ENCODE measurements at places on chromosomes 16 and 17.

- no peak for DNase-seq
These were observed 28.8 kb downstream of the TMEM238L start for GRCh38 chr17:10775058-10775457.

- DNase-seq, result no peak
These were observed 21.1 kb upstream of the KCNG4 start for GRCh38 chr16:84260766-84261554.

DNA sequence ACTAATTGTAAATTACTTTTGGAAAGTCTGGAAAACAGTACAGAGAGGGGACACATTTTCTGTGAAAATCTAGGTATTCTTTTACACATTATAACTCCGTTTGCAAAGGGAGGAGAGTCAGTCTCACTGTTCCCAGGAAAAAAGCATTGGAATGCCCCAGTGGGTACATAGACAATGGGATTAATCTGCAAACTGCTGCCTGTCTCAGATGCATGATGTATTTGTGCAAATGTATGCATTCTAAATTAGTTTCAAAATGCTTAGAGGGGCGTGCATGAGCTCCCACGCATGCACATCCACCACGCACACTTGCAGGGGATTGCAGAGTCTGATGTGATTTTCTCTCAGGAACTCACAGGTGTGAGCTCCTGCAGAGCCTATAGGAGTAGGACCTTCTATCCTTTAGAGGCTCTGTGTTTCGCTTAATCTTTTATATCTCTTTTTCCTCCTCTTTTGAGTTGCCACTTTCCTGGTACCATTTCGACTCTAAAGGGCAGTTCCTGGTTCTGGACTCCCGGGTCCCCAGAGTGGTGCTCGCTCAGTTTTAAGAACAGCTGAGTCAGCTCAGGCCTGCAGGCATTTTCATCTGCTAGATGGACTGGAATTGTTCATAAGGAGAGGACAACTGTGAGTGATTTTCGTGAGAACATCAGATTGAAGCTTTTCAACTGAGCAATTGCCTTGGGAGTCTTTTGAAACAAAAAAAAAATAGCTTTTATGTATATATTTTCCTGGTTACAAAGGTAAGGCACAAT is 1.1 kb downstream of the BCO1 start:
- DNase-seq, result no peak

- no peak for DNase-seq
These were observed 27.8 kb downstream of the TK2 start for GRCh38 chr16:66521951-66522771.

- no peak for DNase-seq
These were observed 387.4 kb downstream of the CPPED1 start for GRCh38 chr16:12416136-12416787.

DNA sequence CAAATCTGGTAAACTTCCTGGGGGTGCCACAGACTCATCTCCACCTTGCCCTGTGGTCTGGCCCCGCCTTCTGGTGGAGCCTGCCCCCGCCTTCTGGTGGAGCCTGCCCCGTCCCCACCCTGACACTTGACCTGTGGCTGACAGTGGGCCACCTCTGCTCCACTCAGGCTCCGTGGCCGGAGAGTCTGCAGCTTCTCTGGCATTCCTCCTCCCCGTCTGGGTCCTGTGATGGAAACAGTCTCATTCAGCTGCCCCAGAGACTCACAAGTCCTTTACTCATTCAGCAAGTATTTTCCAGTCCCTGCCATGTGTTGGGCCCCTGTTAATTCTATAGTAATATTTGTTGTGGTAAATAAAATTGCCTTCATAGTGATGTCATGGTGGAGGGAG is 21.0 kb upstream of the G6PC1 start:
- peak; percentile 50 for DNase-seq

- DNase-seq, result no peak
These were observed 528 bp downstream of the PRSS27 start for GRCh38 chr16:2719328-2720063.

- DNase-seq, result peak; percentile 85
These were observed 4.3 kb downstream of the CETP start for GRCh38 chr16:56966093-56966475.

DNA sequence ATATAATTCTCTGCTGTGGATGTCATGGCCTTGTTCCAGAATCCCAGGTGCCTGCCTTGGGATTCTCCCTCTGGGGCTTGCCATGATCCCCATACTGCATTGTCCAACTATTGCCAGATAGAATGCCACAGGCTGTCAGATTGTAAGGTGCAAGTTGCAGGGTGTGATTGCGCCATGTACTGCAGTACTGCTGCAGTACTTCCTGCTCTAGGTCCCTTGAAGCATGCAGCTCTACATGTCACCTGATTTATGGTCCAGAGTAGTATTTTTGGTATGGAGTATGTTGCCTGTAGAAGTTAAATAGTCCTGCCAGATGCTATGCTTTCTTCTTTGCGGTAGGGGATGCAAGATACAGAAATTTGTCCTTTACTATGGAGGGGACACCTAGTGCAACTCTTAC is 7.0 kb upstream of the SLFN5 start:
- DNase-seq, result no peak

DNA sequence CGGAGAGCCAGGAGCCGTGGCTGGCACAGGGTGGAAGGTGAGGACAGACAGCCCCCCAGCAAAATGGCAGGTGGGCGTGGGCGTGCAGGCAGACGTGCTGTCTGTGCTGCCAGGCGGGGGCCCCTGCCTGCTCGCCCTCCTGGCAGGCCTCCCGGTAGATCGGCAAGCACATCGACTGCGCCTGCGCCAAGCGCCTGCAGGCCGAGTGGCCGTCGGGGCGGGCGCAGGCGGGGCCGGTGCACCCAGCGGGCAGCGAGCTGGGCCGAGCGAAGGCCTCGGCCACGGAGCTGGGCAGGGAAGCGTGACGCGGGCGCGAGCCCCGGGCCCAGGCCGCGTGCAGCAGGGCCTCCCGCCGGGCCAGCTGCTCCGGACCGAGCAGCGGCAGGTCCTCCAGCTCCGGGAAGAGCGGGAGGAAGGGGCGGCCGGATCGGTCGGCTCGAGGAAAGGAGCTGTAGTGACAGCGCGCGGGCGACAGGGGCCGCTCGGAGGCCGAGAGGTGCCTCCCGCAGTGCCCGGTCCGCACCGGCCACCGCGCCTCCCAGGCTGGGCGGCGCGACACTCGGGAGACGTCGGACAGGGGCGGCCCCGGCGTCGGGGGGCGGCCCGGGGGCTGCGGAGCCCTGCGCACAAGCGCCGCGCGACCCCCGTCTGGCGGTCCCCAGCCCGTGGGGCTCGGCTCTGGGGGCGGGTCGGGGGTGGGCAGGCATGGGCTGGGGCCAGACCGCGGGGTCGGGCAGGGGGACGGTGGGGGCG is 16.9 kb downstream of the GRIN2C start:
- DNase-seq, result peak; percentile 82

- DNase-seq, result no peak
These were observed 23.0 kb downstream of the KCNJ16 start for GRCh38 chr17:70098030-70098429.

GRCh38 chr17:75642182-75642783 is 9.0 kb downstream of the SMIM5 start:
- no peak for DNase-seq

GRCh38 chr17:38457577-38458371 is 29.5 kb downstream of the ARHGAP23 start:
- no peak for DNase-seq

DNA sequence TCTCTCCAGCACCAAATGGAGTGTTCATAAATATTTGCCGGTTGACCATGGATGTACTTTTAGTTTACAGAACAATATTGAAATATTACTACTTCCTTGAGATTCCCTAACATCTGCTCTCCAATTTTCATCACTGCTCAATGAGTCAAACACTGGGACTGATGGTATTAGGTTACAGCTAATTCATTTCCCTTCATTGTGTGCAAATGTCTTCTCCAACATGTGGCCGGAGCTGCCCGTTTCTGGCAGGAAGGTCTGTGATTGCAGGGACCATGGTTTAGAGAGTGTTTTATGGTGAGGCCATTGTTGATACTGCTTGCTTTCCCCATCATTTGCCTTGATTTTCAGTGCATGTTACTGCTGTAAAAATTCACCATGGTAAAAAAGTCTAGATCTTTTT is 209.3 kb downstream of the HS3ST3B1 start:
- DNase-seq, result no peak

GRCh38 chr17:39676198-39676819 is 8.1 kb downstream of the PNMT start:
- no peak for DNase-seq

GRCh38 chr16:56423584-56424403 is 1.6 kb downstream of the AMFR start:
- DNase-seq, result no peak

DNA sequence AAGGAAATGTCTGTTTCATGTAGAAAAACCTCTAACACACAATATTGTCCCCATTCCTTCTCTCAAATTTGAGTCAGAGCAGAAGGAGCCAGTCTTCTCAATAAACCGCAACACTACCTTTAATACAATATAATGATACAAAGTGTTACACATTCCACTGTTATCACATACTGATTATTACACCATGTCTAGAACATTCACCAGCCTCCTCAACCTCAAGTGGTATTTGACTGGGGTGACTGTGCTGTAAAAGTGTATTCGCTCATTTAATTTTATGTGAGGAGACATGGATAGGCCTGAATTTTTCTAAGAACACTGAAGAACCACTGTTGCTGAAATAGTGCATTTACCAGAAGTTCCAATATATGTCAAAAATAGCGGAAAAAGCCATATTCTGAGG is 10.3 kb downstream of the CDYL2 start:
- no peak for DNase-seq

DNA sequence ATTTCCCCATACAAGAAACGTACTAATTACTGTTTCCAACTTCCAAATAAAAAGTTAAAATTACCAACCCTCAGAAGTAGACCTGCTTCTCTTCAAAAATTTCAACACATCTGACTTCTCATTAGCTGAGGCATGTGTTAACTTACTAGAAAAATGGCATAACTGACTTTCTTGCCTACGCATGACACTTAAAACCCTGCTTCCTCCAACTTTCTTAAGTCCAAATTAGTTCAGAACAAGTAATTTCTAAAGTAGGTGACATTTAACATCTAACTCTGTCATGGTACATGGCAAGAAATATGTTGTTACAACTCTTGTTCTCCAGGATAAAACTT is 6.7 kb downstream of the USP7 start:
- no peak for DNase-seq

GRCh38 chr17:51166987-51167931 is 1.0 kb downstream of the NME2 start:
- DNase-seq, result peak; percentile 53

GRCh38 chr17:9342225-9342624 is 233.4 kb downstream of the STX8 start:
- no peak for DNase-seq

DNA sequence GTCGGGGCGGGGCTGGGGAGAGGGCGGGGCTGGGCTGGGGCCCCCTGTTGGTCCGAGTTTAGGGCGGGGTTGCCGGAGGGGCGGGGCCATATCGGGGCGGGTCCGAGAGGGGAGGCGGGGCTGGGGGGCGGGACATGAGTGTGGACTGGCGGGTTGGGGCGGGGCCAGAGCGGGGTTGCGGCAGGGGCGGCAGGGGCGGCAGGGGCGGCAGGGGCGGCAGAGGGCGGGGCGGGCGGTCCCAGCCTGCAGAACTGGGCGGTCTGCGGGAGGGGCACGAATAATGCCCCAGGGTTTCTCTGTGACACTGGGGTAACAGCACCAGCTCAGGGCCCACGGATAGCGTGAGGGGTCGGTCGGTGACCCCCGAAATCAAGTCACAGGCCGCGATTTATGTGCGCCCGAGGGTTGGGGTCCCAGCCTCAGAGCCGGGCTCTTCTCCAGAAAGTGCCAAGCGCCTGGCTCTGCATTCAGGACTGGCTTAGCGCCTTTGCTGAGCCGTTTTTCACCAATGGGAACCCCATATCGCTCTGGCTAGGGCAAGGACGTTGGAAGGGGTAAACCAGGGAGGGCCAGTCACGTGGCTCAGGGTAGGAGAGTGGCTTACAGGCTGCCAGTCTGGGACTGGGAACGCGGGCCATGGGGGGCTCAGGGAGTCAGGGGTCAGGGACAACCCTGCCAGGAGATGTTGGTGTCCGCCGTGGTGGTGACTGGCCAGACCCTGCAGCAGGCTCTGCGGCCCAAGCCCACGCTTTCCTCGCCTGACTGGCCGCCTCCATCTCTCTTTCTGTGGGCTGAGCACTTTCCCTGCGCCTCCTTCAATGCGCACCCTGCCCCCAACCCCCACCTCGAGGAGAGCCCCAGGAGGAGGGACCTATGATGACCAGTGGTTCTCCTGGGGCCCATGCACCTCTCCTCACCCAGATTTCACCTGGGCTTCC is 1.2 kb upstream of the METTL26 start:
- peak; percentile 62 for DNase-seq

GRCh38 chr17:205817-206216 is 24.4 kb upstream of the DOC2B start:
- no peak for DNase-seq

DNA sequence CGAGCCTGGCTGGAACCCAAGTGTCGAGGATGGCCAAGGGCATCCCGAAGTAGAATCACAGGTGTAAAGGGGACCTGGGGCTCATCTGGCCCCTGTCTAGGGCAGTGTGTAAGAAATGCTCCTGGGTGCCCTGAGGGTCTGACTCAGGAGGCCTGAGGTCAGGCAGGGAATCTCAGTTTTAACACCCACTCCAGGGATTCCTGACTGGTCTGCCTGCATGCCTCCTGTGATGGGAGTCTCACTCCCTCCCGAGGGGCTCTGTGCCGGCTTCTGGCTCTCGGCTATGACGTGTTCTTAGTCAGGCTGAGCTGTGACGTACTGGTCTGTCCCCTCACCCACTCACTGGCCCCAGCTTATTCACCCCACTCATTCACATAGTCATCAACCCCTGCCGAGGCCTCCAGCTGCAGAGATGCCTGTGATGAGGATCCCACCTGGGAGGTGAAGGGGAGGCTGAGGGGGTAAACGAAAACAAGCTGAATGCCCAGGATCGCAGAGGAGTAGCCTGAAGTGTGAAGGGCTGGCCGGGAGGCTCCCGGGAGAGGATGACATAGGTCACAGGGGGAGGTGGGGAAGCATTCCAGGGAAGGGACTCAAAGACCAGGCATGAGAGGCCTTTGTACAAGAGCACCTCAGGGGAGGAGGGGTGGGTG is 23.8 kb downstream of the FAM83G start:
- DNase-seq, result no peak

- no peak for DNase-seq
These were observed 84.7 kb downstream of the MRC2 start for GRCh38 chr17:62712171-62712581.

- peak; percentile 85 for DNase-seq
These were observed 4.2 kb downstream of the CDR2 start for GRCh38 chr16:22370038-22370820.

- peak; percentile 80 for DNase-seq
These were observed 8.3 kb downstream of the CUEDC1 start for GRCh38 chr17:57946798-57947358.

Data from muscle of leg (tissue), 16 donors.